T-helper 9 cell (primary cell): ENCODE measurements at places on chromosomes 6 and 20.

DNA sequence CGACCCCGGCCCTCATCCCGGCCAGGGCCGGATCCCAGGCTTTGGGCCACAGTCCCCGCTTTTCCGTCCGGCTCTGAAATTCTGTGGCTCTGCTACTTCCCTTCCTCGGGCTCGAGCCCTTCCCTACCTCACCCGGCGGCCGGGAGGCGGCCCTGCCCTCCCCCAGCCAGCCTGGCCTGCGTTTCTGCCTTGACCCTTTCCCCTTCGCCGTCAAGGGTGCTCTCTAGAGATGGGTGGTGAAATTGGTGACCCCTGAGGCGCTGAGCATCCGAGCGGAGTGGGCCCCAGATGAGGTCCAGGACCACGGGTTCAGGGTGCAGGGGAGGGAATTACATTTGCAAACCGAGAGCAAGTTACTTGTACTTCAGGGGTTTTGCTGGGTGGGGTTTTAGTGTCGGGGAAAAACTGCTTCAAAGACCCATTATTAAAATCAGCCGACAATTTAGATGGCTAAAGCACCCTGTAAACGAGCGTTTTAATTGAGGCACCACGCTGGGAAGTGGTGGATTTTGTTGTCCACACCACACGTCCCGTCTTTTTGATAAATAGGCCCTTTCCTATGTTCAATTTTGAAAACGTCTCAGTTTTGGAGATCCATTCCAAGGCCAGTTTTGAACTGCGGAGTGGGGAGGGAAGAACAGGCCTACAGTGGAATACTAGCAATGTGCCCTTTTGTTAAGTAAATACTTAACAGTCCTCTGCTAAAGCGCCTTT lies 9.9 kb downstream of the TFAP2A start:
- DNase-seq = no peak

DNA sequence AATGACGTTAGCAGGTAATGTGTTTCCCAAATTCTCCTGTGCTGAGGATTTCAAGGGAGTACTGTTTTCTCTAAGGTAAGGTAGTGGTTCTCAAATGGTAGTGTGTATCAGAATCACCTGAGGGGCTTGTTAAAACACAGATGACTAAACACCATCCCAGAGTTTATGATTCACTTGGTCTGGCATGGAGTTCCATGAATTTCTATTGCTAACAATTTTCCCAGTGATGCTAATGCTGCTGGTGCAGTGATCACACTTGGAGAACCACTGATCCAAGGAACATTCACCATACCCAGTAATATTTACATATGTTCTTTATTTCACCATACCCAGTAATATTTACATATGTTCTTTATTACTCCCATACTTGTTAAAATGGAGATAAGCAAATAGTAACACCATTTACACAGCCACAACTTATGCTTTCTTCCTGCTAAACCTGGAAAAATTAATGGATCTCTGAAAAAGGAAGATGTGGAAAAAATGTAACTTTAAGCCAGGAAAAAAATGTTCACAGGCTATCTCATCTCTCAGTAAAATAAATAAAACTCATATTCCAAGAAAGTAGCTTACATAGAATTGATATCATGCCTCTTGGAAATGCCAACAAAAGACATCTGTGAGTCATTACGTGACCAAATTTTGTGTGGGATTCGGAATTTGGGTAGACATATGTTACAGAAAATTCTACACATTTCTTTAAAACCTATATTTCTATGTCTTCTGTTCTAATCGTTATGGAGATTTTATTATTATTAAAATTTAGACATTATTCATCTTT lies 129.5 kb downstream of the MMUT start:
- DNase-seq = no peak

DNA sequence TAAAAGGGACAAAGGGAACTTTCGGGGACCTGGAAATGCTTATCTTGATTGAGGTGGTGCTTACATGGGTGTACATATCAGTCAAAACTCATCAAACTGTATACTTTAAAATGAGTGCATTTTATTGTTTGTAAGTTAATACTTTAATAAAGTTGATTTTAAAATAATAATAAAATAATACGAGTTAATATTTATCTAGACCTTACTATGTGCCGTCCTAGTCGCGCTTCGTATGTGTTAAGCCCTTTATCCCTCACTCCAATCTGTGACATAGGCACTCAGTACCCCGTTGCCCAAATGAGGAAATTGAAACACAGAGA lies 47.5 kb downstream of the PDYN start:
- DNase-seq = no peak

- DNase-seq = no peak
Observed at GRCh38 chr6:158707120-158707820, 57.4 kb downstream of the SYTL3 start.

- DNase-seq = peak; percentile 5
Observed at GRCh38 chr6:152267967-152268845, 369.0 kb downstream of the SYNE1 start.

DNA sequence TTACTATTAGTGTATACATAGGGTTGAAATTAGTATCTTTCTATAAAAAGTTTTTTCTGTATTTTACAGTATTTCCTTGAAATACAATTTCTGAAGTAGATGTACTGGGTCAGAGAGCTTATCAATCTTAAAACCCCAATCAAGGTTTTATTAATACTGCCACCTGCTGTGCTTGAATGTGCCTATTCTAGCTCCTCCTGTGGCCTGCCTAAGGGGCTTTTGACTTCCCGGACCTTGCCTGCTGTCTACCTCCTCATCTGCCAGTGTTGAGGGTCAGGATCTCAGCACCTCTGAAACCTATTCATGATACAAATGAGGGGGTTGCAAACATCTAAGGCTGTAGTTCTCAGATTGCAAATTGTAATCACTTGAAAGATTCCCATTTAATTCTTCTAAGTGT lies 9.2 kb downstream of the PACRG start:
- DNase-seq = no peak

- DNase-seq = no peak
Observed at GRCh38 chr6:106546691-106547414, 82.4 kb downstream of the RTN4IP1 start.
